Dorsolateral prefrontal cortex (tissue), 122 donors: ENCODE measurements at places on chromosomes 13 and 19. TPM values are rescaled to one million over a fixed set of nuclear protein-coding genes. Genes with fewer than 3 reads are reported as not detected.

GRCh38 chr13:103471896-103472295, 405.7 kb upstream of the SLC10A2 start:
- no peak for DNase-seq

The C19orf38 gene
- 1.4 TPM for total RNA-seq

GRCh38 chr13:49436890-49437289, 7.0 kb downstream of the CAB39L start:
- DNase-seq: no peak

DNA sequence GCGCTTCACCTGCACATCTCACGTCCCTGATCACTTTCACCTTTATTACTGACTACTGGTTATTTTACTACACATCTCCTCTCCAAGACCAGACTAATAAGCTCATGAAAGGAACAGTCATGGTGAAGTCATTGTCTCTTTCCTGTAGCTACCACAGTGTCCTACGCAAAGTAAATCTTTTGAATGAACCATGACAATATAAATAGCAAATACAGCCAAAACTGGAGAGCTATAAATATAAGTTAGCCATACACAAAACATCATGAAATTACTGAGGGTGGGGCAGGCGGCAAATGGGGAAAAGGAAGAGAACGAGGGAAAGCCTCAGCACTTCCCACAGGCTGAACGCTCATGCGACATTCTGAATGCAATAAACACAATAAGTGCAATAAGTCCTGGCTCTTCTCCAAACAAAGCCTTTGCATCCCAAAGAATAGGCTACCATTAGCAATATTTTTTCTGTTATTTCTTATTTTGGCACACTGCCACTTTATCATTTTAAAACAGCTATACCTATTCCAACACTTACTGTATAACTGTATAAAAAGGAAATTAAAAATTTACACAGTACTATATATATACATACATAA, 62.5 kb downstream of the TUBGCP3 start:
- no peak for DNase-seq

DNA sequence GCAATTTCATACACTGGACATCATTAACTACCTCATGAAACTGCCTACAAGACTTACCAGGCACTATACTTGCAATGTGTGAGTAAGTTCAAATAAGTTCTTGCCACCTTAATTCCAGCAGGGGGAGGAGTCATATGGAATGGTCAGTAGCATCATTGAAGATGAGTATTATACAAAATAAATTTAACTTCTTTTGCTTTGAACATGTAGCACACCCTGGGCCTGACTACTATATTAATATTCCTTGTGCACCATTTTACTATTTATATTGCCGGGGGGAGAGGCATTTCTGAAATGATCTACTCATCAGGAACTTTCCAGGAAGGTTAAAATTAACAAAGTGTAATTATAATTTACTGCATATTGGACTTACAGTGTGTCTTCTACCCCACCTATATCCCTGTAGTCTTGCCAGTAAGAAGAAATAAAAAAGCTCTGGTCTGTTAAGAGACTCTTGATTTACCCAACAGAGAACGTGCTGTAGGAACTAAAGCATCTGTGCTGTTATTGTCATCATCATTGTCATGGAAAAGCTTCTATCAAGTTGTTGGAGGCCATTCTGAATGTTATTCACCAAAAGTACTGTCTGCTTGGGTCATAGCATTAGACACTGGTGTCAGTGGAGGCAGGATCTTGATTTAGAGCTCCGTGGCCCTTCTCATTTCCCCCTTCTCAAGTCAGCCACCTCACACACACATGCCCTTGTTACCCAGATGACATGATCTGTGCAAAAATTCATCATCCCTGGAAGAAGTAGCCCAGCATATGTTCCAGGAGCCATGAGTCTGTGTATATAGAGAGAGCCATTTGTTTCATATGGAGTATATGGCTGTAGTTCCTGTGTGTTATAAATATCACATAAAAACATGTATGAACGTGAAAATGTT, 147.1 kb downstream of the MTUS2 start:
- DNase-seq: no peak
